ENCODE measurements at places on chromosomes 5 and 9. TPM values are rescaled to one million over a fixed set of nuclear protein-coding genes. Genes with fewer than 3 reads are reported as not detected.

The RNF14 gene
- total RNA-seq: 72.0 TPM

The IL13 gene
- not detected for total RNA-seq

The GPRIN1 gene
- 1.9 TPM for total RNA-seq

The PCDHB13 gene
- 2.0 TPM for total RNA-seq

The GSN gene
- total RNA-seq: 854 TPM

- DNase-seq: no peak
Observed at GRCh38 chr5:32357658-32358057, 44.9 kb upstream of the MTMR12 start.

DNA sequence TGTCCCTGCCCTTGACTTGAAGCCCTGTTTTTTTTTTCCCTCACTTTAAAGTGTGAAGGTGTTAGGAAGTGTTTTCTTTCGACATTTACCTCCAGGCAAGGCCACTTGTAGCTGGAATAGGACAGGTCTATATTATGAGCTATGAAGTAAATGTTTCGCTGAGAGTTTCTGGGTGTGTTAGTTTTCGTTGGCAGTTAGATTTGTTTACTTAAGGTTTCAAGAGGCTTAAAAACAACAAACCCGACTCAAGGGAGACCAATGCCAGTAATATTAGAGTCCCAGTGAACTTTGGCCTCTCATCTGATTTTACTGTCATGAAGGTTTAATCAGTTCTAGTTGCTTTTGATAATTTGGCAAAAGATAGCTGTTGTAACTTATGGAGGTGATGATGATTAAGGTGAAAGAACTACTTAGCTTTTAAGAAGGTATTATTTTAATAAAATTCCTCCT is 25.2 kb downstream of the OCLN start:
- no peak for DNase-seq

DNA sequence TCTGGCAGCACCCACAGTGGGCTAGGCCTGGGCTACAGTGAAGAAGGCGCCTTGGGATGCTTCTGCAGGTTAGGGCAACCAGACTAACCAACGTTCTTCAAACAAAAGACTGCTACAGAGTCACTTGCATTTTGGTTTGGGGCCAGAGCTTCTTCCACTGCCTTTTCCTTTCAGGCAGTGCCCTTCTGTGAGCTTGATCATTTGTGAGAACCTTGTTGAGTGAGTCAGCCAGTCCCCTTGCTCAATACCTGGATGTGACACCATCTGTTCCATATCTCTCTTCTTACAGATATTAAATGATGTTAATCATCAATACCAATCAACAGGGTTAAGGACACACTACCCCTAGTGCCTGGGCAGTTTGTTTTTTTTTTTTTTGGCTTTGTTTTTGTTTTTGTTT is 46.5 kb upstream of the VDAC1 start:
- DNase-seq: no peak

DNA sequence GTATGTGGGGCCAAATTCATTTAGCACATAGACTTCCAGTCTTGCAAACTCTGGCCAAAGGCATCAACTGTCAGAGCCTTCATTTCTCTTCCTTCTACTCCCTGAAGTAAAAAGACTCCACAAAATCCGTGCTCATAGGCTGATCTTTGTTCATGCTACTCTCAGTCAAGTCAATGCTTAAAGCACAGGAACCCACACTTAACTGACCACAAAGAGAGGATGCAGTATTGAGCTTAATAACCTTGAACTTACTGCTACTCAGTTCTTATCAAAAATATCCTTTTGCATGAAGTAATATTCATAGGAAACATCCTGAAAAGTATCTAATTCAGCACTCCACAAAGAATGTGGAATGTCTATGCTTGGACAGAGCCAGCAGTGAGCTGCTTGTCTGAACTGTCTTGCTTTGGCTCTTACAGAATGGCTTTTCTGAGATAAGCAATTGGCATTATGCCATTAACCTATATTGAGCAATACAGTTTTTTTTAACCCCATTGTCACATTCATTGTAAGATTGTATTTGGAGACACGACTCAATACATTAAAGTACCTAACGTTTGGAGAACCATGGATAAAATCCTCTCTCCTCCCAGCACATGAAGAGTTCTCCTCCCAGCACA is 21.7 kb downstream of the LPAR1 start:
- no peak for DNase-seq

GRCh38 chr9:125904155-125904851 is 157.1 kb downstream of the PBX3 start:
- DNase-seq: no peak

DNA sequence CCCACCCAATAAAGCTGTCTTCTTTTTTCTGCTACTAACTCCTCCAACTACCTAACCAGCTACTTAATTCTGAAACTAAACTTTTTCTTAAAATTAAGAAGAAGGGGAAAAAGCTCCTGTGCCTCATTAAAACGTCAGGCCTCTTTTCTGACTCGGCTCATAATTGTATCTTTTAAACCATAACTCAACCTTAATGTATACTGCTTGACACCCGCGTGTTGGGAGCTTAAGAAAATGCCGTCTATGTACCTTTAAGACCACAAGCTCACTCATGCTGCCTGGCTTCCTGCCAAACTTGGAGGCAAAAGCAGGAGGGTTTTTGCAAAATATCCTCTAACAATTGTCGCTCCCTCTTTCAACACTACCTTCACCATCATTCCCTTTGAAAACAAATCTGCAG is 5.0 kb downstream of the EBF1 start:
- DNase-seq: peak; percentile 54

DNA sequence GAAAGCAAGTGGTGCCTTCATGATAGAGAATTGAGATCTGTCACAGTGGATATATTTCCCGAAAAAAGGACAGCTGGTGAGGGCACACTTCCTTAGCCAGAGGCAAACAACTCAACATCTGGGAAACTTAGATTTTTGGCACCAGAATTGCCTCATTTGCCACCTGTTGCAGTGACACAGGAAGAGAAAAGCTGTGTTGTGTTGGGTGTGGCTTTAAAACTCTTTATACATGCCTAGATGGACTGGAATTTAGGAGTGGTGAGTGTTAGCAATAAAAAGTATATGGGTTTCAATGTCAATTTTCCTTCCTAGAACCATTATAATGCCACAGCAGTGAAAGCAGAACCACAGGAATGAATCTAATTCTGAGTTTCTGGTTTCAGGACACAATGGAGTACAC is 62.6 kb upstream of the CEMIP2 start:
- DNase-seq: peak; percentile 36

All from left colon (tissue), 2 donors.